ENCODE measurements at places on chromosomes 1 and 21.

DNA sequence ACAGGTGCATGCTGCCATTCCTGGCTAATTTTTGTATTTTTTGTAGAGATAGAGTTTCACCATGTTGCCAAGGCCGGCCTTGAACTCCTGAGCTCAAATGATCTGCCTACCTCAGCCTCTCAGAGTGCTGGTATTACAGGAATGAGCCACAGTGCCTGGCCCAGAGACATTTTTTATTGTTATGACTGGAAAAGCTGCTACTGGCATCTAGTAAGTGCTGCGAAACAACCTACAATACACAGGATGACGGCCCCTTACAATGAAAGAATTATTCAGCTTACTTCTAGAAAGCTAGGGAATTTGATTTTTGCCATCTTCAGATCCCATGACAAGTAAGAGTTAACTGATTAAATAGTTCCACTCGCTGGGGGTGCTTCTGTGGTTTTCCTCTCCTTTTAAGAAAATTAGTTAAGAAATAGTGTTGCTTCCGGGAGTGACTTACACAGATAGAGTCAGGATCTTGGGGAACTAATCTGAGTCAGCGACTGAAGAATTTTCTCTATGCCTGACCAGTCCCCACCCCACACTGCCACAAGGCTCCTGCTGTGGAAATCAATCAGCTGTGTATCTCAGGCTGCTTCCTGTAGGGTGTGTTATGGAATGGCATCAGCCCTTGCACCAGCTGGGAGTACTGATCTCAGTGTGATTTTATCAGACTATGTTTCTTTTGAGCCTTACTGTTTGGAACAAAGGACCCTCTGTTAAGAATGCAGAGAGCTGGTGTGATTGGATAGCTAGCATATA, 93.0 kb upstream of the BMP8A start:
- no peak for DNase-seq

DNA sequence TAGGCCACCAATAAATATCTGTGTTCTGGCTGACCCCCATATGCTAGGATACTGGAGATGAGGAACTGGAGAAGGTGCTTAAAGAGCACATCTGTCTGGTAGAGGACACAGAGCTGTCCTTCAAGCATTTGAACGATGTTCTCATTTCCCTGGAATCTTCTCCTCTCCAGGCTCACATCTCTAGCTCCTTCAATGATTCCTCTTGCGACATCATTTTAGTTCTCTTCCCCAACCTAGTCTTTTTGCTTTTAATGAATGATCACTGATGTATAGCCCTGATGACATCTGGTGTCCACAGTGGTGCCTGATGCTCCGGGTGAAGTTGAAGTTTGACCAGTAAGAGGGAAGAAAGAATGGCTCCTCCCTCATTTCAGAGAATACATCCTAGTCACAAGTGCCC, 80.8 kb upstream of the UBE2U start:
- no peak for DNase-seq

GRCh38 chr1:207990455-207990854, 79.5 kb upstream of the CD34 start:
- no peak for DNase-seq

GRCh38 chr1:225877580-225877979, 4.6 kb downstream of the TMEM63A start:
- no peak for DNase-seq

- DNase-seq, result no peak
Measured at GRCh38 chr1:182666706-182667105, 17.7 kb downstream of the RGS8 start.

- no peak for DNase-seq
Measured at GRCh38 chr1:203169770-203170520, 5.7 kb downstream of the MYBPH start.

- no peak for DNase-seq
Measured at GRCh38 chr1:84889437-84889836, 3.6 kb downstream of the LPAR3 start.

DNA sequence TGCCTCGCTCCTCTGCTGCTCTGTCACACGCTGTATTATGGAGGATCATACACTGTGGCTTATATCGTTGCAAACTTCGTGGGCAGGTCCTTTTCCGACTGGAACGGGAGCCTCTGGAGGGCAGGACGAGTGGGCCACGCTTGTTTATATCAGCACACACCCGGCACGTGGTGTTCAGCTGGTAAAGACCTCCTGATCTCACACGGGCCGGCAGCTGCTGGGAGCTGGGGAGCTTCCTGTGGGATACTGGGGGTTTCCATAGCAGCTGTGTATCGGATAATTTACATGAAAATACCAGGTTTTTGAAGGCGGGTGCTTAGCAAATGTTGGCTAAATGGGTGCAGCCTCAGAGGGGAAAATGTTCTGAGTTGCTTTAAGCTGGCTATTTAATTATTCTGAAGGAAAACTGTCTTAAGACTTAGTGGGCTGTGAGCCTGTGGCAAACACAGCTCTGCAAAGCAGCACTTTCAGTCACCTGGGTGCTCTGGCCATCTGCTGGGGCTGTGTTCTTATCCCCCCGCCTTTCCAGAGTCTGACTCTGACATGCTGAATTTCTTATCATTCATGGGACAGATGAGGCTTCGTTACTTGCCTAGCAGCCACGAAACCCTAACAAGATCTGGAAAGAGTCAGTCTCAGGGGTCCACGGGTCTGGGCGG, 103.6 kb upstream of the GCLM start:
- no peak for DNase-seq

DNA sequence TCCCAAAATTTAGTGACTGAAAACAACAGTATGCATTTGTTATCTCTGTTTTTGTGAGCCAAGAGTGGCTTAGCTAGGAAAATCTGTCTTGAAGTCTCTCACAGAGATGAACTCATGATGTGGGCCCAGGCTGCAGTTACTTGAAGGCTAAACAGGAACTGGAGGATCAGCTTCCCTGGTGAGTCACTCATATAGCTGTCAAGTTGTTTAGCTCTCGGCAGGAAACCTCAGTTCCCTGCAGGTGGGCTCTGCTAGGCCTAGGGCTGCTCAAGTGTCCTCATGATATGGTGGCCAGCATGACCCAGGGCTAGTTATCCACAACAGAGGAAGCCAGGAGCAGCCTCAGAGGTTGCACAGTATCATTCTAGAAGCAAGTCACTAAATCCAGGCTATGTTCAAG, 30.2 kb upstream of the DDX59 start:
- no peak for DNase-seq

DNA sequence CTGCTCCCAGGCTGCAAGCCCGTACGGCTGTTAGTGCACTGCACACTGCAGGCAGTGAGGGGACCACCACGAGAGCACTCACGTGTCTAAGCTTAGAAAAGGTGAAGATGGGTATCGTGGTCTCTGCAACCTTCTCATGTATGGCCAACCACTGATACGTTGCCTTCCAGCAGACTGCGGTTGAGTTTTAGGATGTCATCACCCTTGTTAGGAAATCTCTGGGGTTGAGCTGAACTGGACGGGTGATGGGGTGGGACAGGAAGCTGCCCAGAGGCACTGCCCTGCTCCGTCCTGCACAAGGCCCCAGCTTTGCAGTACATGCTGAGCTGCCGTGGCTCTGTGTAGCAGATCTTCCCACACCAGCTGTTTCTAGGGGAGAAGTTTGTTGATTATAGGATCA, 43.3 kb downstream of the FAAP20 start:
- DNase-seq, result no peak

GRCh38 chr1:167219194-167219593, 1.5 kb upstream of the POU2F1 start:
- DNase-seq, result no peak

GRCh38 chr1:241611063-241611462, 29.1 kb downstream of the CHML start:
- DNase-seq, result no peak

- DNase-seq, result no peak
Measured at GRCh38 chr1:180230791-180231505, 884 bp downstream of the LHX4 start.

DNA sequence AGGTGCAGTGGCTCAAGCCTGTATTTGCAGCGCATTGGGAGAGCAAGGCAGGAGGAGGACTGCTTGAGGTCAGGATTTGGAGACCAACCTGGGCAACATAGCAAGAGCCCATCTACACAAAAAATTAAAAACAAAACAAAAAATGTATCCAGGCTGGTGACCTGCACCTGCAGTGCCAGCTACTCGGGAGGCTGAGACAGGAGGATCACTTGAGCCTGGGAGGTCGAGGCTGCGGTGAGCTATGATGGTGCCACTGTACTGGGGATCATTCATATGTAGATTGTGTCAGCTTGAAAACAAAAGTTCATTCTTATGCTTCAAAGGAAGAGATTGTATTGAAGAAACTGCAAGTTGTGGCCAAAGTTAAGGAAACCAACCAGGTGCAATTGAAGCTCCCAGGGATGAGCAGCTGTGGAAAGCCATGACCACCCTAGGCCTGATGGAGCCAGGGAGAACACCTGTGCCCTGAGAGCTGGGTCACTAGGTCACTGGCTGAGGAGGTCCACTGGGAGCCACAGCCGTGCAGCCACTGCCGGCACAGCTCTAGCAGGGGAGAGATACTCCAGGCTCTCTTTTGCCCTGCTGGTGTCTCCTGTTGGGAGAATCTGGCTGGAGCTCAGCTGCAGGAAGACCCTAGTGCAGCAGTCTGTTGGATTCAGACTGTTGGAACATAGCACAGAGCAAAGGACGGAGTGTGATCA, 13.3 kb upstream of the BRWD1 start:
- no peak for DNase-seq

DNA sequence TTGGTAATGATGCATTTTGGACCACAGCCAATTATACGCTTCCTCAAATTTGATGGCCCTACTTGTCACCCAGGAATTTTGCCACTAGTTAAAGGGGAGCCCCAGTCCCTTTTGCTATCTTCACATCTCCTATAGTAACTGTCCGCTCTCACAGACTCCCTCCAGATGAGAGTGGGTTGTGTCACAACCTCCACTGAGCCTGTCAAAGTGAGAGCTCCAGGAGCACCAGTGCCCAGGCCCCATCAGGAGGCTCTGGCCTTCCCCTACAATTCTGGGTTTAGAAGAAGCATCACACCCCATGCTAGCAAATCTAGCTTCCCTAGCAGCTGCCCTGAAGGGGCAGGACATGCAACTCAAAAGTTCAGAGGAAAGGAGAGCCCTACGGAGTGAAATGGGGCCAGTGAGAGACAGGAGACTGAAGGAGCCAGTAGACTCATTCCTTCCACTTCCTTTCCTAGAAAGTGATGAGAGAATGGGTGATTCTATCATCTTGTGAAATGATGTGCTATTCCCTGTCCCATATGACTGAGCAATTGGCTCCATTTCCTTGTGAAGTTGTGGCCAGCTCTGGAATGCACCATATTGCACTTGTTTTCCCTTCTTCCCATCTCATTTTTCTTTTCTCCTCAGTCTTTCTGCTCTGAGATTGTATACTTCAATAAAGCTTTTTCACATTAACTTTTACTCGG, 541.3 kb downstream of the DPYD start:
- no peak for DNase-seq

DNA sequence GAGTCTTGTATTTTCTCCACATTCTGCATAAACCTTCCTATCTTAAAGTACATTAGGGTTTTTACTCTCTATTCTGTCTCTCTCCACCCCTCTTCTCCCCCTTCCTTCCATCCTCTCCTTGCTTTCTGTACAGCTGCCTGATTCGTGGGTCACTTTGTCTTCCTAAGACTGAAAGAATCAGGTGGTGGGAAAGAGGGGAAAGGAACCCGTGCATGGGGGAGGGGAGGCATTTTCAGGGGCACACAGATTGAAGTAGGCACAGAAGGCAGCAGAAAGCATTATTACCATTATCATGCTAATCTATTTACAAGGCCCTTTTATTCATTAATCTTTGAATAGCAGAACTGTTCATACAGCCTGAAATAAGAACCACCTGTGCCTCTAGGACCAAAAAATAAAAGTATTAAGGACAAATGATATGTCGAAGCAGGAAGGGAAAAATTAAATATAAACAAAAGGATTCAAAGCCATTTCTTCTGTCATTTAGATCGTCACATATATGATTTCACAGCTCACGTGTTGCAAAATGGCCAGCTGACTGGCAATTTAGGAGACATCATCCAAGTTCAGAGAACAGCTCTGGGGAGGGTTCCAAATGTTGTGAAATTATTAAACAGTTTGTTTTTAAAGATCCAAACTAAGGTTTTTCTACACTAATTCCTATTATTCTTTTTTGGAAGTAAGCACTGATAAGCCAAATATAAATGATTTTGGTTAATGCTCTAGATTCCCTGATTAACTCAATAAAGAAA, 154.6 kb downstream of the PBX1 start:
- DNase-seq, result no peak

DNA sequence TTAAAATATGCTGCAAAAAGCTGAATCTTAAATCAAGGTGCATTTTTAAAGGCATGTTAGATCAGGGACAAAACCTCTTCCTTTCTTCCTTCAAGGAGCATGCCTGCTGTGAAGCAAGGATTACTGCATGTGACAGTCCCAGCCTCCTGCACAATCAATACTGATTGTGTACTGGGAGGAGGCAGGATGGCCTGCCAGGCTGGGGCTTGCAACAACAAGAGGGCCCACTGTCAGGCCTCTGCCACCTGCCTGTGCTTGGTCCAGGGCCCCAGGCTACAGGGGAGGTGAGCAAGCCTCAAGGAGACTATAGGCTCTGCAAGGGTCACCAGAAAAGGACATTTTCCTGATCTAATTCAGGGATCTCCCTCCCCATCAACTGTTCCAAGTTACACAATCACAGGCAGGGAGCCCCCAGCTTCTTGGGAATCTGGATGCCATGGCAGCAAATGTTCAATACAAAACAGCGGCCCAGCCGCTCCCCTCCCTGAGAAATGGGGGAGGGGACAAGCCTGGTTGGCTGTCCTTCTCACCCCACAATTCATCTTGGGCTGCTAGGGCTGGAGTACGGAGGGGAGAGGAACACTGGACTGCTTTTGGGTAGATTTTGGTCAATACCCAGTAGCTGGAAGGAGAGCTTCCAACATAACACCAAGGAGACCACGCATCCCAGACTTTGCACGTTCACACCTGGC, 76.7 kb downstream of the SSBP3 start:
- no peak for DNase-seq

DNA sequence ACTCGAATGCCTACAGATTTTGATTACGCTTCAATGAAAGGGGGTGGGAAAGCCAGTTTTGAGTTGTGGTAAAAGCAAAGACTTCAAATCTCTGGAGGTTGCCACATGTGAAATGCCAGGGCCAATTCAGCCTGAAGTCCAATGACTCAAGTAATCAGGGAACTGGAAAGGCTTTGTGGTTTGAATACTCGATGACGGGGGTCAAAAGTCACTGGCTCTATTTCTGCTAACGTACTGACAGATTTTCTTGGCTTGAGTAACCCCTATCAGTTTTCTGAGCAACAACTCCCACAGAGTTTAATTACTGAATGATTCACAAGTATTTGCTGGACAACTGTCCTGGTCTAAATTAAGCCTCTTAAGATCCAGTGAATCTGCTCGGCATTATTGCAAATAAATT, 152.2 kb downstream of the SIPA1L2 start:
- DNase-seq, result no peak

GRCh38 chr1:230394134-230394533, 32.0 kb downstream of the PGBD5 start:
- DNase-seq, result no peak
